ENCODE measurements at places on chromosomes 16 and 17.

GRCh38 chr16:48611329-48612137 is 1.6 kb upstream of the N4BP1 start:
- DNase-seq, result no peak

- no peak for DNase-seq
Measured at GRCh38 chr17:59671386-59671785, 35.8 kb downstream of the PTRH2 start.

DNA sequence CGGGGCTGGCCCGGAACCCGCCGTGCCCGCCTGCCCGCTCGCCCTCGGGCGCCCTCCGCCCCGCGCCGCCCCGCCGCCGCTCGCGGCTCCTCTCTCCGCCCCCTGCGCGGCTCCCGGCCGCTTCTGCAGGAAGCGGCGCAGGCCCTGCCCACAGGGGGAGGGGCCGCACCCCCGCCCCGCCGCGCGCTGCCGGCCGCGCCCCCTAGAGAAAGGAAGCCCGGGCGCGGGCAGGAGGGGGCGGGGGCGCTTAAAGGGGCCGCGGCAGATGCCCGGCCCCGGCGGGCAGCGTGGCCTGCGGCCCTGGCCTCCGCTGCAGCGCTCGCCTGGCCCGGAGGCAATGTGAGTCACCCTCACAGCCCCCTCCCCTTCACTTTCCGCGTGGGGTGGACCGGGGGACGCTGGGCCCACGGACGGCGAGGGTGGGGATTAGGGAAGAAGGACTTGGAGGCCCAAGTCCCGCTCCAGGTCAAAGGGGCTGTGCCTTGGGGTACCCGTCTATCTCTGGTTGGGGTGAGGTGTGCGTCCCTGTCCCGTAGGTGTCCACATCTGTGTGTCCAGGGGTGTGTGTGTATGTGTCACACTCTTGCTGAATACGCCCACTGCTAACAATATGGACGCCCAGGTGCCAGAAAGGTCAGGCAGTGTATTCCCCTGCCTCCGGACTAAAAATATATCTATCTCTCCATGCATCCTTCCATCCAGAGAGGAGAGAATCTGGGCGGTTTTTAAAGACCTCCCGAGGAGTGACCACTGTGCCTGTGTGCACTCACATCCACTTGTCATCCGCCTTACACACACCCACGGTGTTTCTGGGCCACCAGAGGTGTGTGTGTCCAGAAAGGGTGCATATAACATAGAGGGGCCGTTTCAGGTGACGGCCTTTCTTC is at the start of gene GIT1:
Gene GIT1, minus strand, starts transcription at position 125 of the 887 bp plus-strand sequence. CDS start 270 bp downstream, outside the sequence.
- DNase-seq, result peak; percentile 73

DNA sequence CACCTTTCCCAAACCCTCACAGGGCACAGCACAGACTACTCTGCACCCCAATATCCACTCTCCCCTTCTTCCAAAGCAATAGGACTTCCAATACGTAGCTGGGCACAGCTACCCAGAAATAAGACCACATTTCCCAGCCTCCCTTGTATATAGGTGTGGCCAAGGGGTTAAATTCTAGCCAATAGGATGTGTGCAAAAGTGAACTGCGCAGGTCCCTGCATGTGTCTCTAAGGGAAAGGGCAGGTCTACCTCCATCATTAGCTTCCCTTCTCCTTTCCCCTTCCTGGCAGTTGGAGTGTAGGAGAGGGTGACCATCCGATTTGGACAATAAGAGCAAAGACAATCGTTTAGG is 25.5 kb upstream of the SNN start:
- no peak for DNase-seq

DNA sequence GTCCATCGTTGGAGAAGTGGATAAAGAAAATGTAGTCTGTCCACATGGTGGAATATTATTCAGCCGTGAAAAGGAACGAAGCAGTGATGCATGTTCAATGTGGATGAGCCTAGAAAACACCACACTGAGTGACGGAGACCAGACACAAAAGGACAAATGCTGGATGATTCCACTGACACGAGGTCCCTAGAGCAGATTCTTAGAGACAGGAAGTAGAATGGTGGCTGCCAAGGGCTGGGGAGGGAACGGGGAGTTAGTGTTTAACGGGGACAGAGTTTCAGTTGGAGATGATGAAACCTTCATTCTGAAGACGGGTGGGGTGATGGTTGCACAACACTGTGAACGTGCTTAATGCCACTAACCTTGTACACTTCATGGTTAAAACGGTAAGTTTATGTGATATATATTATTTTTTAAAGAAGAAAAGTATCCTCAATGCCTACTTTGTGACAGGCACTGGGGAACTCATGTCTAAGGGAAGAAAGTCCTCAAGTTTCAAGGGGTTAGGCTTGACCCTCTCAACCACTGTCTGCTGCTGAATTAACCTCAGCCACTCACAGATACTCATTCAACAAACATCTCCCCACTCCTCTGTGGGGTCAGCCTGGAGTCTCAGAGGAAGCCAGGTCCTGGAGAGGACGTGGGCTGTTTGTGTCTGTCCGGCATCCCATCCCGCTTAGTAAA is 17.6 kb downstream of the C16orf74 start:
- no peak for DNase-seq

GRCh38 chr16:53872248-53873221 is 168.6 kb downstream of the FTO start:
- no peak for DNase-seq

DNA sequence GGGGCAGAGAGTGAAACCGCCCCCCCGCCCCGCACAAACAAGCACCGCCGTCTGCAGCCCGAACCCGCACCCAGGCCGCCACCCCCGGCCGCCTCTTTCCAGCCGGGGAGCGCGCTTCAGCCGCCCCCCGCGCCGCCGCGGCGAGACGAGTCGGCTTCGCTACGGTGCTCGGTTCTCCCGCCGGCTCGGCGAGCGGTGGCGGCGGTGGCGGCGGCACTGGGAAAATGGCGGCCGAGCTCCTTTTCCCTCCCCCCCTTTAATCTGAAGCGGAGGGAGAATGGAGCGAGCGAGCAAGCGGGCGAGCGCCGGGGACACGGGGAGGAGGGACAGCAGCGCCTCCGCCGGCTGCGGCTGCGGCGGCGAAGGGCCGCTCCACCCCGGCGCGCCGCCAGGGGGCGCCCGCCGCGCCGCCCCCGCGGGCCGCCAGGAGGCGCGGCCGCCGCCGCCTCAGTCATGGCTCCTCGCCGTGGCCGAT is at the start of gene KANSL1:
Gene KANSL1, minus strand, starts transcription at position 279 of the 475 bp plus-strand sequence. CDS start 21,286 bp downstream, outside the sequence.
- peak; percentile 80 for DNase-seq

GRCh38 chr16:10497132-10498101 is 83.0 kb downstream of the EMP2 start:
- DNase-seq, result no peak

- DNase-seq, result no peak
Measured at GRCh38 chr16:65323655-65324237, 201.9 kb upstream of the CDH11 start.

- DNase-seq, result no peak
Measured at GRCh38 chr16:35559911-35560636, 2100.7 kb downstream of the TP53TG3F start.

DNA sequence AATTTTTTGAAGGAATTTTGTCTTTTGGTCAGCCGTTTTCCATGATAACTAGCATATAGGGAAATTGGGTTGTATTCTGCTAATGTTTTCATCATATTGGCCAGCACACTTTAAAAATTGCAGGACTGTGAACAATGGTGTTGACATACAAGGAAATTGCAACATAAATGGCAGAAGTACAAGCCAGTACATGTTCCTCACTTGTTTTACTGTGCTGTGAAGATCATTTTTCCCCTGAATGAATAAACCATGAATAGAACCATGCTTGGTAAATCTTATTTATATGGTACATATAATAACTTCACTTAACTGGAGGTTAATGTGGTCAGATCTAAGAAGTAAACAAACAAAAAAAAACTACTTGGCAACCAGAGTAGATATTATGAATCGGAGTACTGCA is 22.8 kb downstream of the OMG start:
- DNase-seq, result no peak

DNA sequence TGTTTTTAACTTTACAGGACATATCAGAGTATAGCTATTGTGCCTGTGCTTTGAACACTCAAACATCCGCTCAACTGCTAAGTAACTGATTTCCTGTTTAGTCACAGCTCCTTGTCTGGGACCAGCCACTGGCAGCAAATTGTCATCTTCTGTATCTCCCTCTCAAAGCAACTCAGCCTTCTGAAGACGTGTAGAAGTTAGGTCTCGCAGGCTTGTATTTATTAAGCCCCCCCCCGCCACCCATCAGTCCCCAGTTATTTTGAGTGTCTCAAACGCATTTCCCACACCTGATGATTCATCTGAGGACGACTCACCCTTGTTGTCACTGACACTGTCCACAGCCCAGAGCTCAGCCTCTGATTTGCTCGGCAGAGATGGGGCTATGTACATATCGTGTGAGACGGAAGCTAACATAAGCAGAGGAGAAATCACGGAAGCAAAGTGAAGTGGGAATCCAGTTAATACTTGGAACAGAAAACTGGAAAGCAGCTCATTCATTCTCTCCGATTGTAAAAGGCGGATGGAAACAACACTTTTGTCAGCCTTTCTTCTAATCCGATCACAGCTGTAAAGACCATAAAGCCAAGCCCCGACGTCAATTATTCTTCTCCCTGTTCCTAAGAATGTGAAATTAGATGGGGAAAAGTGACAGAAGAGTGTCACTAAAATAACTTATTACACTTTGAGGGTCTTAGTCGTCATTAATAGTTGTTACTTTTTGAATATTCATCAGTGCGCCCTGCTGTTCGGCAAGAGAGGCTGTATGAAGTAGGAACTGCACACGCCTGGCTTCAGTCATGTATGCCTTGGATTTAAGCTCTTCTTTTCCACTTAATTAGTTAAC is 64.2 kb downstream of the PITPNC1 start:
- DNase-seq, result no peak

- DNase-seq, result peak; percentile 83
Measured at GRCh38 chr16:71461686-71462648, at the start of gene ZNF23. TSS of gene ZNF23 (minus strand) at chr16:71462247. CDS start at chr16:71456796, 5,451 bp downstream.

DNA sequence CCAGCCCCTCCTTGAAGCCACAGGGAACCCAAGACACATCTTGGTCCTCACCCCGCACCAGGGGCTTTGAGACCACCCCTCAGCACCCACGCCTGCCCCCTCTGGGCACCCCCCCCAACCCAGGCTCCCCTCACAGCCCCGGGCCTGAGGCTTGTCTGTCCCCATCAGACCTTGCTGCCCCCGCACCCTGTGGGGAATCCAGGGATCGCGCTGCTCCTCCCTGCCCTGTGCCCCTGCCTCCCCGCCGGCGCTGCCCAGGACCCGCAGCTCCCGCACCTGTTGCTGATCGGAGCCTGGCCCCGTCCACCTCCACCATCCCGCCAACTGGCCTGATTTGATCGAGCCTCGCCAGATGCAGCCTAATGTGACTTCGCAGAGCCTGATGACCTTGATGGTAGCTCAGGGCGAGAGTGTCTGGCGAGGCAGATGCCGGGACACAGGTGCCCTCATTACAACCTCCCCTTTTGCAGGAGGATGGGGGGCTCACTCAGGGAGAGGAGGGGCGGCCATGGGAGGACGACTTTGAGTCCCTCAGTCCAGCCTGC is 29.0 kb downstream of the SLC25A10 start:
- DNase-seq, result no peak

DNA sequence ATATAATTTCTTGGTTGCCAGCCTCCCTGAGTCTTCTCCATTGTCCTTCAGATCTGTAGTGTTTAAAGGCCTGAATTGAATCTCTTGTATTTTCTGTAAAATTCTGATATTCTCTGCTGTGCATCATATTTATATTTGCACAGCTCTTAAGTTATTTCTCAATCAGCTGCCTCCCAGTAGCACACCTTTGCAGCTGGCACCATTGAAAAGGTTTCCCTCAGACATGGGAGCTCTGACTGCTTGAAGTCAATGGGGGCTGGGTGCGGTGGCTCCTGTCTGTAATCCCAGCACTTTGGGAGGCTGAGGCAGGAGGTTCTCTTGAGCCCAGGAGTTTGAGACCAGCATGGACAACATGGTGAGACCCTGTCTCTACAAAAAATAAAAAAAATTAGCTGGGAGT is 40.4 kb downstream of the PITPNC1 start:
- no peak for DNase-seq

DNA sequence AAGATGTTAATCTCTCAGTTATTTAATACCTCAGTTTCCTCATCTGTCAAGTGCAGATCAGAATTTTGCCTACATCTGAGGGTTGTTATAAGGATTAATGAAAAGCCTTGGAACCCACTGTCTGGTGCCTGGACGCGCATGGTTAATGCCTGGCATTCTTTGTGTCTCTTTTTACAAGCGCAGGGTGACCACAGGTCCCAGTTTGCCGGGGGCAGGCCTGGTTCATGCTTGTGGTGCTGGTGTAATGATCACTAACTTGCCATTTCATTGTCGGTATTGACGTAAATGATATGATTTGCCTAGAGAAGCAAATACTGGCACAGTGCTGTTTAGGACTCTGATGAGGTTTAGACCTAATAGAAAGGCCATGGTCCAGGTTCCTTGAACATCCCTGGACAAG is 23.1 kb downstream of the MRC2 start:
- DNase-seq, result no peak

DNA sequence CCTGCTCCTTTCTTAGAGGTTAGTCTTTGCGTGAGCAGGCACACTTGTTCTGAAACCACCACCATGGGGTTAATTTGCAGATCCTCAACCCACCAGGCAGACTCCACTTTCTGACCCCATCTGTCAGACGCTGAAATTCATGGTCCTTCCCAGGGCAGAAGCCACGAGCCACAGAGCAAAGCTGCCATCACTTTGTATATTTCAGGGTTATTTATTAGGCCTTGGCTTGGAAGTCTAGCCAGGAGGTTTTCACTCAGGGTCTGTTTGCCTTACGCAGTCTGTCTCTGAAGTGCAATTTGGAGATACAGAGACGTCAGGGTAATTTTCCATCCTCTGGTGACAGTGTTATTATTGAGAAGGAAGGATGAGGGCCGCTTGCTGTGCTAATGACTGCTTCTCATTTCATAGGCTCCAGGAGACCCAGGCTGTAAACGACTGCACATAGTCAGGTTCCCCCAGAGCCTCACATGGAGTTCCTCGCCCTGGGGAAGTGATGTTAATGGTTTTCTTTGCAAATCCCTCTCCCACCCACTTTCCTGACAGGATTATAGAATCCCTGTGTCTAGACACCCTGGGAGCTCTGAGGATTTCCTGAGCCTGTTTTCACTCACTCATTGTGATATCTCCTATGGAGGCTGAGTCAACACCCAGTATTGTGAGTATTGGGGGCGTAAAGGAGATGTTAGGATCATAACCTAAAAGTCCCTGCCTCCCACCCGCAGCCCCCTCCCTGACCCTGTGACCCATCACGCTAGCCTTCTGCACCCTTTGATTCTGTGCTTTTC is 269.0 kb downstream of the ABCC12 start:
- no peak for DNase-seq

DNA sequence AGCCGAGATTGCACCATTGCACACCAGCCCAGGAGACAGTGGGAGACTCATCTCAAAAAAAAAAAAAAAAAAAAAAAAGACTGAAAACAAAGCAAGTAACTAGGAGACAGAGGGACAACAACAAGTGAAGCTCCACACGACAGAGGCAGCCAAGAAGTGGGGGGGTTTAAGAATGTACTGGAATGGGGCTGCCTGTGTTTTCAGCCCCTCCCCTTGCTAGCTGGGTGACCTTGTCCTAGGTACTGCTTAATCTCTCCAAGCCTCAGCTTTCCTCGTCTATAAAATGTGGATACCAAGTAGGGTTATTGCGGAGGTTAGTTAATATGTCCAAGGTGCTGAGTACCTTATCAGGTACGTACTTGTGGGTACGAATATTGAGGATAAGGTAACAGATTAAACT is 163.8 kb upstream of the CACNG5 start:
- DNase-seq, result no peak

- no peak for DNase-seq
Measured at GRCh38 chr16:50899951-50900350, 158.1 kb downstream of the CYLD start.

- no peak for DNase-seq
Measured at GRCh38 chr16:8179615-8180014, 410.7 kb downstream of the TMEM114 start.

All from memory B cell (primary cell).